ENCODE measurements at places on chromosomes 4 and X. TPM values are rescaled to one million over a fixed set of nuclear protein-coding genes. Genes with fewer than 3 reads are reported as not detected.

PPP1R2C gene
- not detected for total RNA-seq

- DNase-seq, result no peak
These were observed 182.1 kb downstream of the SCFD2 start for GRCh38 chr4:53183754-53184153.

DNA sequence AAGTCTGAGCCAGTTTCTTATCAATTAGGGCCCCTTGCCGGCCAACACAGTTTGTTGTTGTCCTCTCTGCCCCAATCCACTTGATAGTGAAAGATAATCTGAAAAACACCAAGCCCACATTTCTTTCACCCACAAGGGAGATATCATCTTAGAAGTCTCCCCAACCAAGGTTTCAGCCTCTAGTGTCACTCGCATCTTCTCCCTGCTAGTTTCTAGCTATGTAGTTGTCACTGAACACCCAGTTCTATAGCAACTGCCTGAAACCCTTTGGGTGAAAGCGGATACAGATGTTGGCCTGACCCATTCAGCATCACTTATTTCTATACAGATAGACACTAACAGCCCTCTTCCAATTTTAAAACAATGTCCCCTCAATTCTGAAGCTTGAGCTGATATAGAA lies 116.3 kb downstream of the BMP15 start:
- DNase-seq, result no peak

DNA sequence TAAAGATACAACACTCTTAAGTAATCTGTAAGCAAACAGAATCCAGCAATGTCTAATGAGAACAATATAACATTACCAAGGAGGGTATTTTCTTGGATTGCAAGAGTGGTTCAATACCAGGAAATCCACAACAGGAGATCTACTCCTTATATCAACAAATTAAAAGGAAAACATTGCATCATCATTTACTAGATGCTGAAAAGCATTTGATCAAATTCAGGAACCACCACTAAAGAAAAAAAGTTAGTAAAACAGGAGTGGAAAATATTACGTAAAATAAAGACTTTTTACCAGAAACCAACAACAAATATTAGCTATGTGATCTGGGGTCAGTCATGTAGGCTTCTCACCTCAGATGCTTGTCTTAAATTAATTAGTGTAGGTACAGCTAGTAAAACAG lies 66.8 kb upstream of the MAB21L2 start:
- no peak for DNase-seq

- DNase-seq, result peak; percentile 36
These were observed 53.1 kb downstream of the ABLIM2 start for GRCh38 chr4:8105306-8106100.

DNA sequence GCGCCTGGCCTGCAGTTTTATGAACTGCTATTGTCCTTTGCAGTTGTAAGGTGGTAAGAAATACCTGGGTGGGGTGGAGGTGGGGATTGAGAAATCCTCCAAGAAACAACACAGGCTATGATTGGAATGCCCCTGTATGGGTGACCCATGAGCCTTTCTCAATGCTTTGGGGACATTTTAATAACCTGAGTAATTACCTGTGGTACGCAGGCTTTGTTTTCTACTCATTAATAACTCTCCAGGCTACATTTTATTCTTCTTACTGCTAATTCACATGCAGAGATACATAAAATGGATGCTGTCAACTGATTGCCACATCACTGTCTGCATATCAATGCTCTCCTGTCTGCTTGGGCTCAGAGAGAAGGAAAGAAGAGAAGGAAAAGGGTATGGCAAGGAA lies 41.8 kb downstream of the PHEX start:
- DNase-seq, result no peak

GRCh38 chr4:153140294-153140693 lies 63.9 kb upstream of the TRIM2 start:
- no peak for DNase-seq

GRCh38 chr4:98963538-98964433 lies 31.7 kb upstream of the METAP1 start:
- DNase-seq, result no peak

DNA sequence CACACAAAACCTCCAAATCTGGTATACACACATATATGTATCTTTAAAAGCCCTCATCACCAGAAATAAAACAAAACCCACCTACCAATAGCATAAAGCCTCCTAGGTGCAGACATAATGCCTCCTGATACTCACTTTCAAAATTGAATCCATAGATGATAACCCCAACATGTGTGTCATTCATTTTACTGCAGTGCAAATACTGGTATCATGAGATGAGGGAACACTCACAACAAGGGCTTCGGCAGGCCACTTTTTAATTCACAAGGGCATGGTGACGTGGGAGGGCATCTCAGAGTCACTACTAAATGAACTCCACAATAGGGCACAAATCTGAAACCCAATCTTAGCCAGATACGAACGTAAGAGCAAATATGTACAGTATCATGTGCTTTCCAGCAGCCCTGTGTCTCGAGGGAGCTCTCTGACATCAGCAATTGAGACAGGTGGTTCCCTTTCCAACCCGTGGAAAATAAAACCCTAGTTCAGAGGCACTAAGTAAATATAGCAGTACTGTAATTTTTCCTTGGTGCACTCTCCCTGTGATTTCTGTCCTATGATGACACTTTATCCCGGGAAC lies 14.1 kb upstream of the PPARGC1A start:
- no peak for DNase-seq

DNA sequence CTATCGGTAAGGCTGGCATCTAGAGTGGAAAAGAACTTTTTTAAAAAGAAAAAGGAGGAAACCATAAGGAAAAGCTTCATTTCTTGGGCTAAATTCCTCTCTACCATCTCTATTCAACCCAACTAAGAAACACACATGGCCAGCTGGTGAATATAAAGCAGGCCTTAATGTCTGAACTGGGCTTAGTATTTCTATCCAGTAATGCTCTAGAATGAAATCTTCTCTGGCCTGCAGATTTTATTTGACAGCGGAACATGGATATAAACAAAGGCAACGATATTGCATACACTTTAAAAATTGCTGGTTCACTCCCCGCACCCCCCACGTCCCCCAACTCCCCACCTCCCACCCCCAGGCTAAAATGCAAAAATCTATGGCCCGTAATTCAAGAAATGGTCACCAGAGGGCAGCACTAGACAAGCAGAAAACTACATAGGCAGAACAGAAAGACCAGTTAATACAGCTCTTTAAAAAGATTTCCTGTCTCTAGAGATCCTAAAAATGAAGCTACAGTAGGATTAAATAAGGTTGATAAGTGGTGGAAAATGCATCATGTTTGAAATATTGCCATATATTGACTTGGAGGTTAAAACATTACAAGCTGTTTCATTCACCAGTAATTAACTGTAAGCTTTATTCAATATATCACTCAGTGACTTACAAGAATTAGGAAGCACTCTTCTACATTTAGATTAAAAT lies 155.2 kb upstream of the GALNT7 start:
- DNase-seq, result no peak

DNA sequence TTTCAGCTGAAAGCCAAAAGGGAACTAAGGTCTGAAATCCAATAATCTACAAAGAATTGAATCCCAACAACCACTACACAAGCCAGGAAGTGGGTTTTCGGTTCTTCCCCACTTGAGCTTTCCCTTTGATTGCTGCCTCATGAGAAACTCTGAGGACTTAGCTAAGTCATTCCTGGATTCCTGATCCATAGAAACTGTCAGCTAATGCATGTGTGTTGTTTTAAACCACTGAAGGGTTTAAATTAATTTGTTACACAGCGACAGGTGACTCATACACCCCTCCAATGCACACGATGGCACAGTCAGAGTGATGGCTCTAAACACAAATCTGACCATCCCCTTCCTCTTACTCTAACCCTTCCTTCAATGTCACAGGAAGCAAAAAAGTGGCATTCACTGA lies 282.9 kb downstream of the RAB28 start:
- DNase-seq, result no peak
